Activated CD8-positive, alpha-beta memory T cell treated with anti-CD3 and anti-CD28 coated beads for 36 hours (primary cell): ENCODE measurements at places on chromosomes 6 and 20. TPM values are rescaled to one million over a fixed set of nuclear protein-coding genes. Genes with fewer than 3 reads are reported as not detected.

SYNE1 gene
- total RNA-seq: 21.5 TPM

SAPCD1 gene
- total RNA-seq: 8.6 TPM

HRH3 gene
- not detected for total RNA-seq

OLIG3 gene
- 0.17 TPM for total RNA-seq

NDUFAF5 gene
- total RNA-seq: 33.3 TPM

FOXC1 gene
- total RNA-seq: 0.08 TPM

TBX18 gene
- total RNA-seq: not detected

STXBP5 gene
- total RNA-seq: 36.4 TPM

LTB gene
- total RNA-seq: 178 TPM

ASIP gene
- not detected for total RNA-seq

SLC52A3 gene
- not detected for total RNA-seq

ZNF311 gene
- 0.61 TPM for total RNA-seq

MICB gene
- 22.1 TPM for total RNA-seq

HLA-DQA1 gene
- total RNA-seq: 8.7 TPM

SYNDIG1 gene
- not detected for total RNA-seq

LBP gene
- total RNA-seq: not detected

BPIFA1 gene
- not detected for total RNA-seq

ULBP2 gene
- total RNA-seq: 0.65 TPM

APOBEC2 gene
- total RNA-seq: not detected

SLC35D3 gene
- not detected for total RNA-seq

DSTN gene
- 75.3 TPM for total RNA-seq

MAFB gene
- total RNA-seq: 0.11 TPM

BEND6 gene
- total RNA-seq: not detected

KCNQ5 gene
- total RNA-seq: 12.3 TPM

DEFB124 gene
- total RNA-seq: not detected

MUC21 gene
- not detected for total RNA-seq

IP6K3 gene
- not detected for total RNA-seq

ABHD16B gene
- 0.13 TPM for total RNA-seq

MOXD1 gene
- 0.08 TPM for total RNA-seq

TGM2 gene
- total RNA-seq: not detected

NR2E1 gene
- not detected for total RNA-seq

SPDEF gene
- not detected for total RNA-seq

NRN1 gene
- 0.86 TPM for total RNA-seq

POLR3F gene
- 16.6 TPM for total RNA-seq

DLK2 gene
- 1.4 TPM for total RNA-seq

TMEM74B gene
- 0.40 TPM for total RNA-seq
